ENCODE measurements at places on chromosomes 12 and 14.

GRCh38 chr14:97010491-97011160, 213.4 kb downstream of the VRK1 start:
- peak; percentile 24 for DNase-seq

DNA sequence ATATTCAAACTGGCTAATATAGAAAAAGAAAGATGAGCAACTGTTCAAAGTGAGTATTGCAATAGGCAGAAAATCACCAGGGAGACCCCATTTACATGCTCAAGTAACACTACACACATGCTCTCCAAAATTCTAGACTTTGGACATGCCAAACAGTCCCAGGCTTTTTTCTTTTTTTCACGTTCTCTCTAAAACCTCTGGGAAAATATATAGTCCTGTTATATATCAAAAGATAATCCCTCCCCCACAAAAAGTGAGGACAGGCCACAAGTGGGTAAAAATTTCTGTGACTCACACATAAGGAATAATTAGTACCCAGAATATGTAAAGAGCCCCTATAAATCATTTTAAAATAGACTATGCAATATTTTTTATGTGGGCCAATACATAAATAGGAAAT, 55.2 kb downstream of the EFCAB11 start:
- no peak for DNase-seq

- no peak for DNase-seq
These were observed 148.1 kb upstream of the CCDC198 start for GRCh38 chr14:57641776-57642175.

GRCh38 chr14:35147711-35148110, 25.4 kb downstream of the PRORP start:
- no peak for DNase-seq

DNA sequence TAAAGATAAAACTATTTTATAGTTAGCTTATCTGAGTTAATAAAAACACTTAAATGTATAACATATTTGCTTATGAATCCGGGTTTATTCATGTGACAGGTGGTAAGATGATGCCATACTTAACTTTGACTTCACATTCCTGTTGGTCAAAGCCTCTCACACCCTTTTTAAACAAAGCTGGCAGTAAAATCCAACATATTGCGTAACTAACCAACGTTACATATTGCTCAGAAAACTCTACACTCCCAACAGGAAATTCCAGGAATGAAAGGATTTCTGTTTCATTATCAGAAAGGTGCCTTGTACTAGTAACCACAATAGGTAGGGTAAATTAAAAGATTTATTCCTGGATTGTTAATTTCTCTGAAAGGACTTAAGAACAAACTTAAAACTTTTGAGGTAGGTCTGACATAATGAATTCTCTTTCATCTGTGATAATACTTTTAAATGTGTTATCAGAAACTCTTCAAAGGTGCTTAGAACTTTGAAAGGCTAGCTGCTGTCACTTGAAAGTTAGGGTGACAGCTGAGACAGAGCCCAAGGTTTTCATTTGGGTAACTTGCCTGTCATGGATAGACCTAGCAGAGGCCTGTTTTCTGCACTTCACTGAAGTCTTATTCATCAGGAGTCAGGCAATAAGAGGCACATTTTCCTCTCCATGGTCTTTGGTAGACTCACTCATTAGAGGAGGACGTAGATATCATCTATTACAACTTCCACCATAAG, 23.8 kb upstream of the CATSPERB start:
- no peak for DNase-seq

GRCh38 chr14:56798447-56799342, 11.6 kb downstream of the OTX2 start:
- no peak for DNase-seq

GRCh38 chr14:106681161-106681560, 1154.8 kb downstream of the TMEM121 start:
- DNase-seq, result no peak

DNA sequence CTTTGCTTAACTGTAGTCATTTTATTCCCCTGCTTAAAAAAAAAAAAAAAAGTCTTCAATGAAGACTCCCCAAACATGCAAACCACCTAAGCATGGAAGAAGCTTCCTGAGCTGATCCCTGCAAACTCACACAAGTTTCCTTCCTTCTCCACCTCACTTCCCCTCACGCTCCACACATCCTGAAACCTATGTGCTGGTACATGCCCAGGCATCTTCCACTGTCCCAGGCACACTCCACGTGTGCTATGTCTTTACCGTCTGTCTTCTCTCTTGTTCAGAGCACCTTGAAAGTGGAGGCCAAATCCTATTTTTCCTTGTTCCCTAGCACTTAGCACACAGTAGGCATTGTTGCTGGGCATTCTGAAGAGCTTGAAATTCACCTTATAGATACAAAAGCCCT, 13.4 kb downstream of the LRIG3 start:
- DNase-seq, result no peak

DNA sequence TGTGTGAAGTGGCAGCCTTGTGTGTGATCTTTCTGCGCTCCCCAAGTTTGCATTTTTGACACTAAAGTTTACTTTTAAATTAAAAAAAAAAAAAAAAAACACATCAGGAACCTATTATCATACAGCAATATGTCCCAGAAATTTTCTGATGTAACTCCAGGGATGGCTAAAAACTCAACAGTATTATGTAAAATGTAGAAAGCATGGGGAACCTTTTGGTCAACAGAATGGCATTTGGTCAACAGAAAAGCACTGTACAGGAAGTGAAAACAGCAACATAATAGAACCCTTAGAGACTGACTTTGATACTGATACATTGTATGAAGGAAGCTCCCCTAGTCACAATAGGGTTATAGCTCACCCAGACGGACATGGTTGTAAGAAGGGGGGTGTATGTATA, 224.3 kb downstream of the ITPR2 start:
- no peak for DNase-seq

- DNase-seq, result peak; percentile 66
These were observed 19.3 kb upstream of the MMP17 start for GRCh38 chr12:131808744-131809371.

- no peak for DNase-seq
These were observed 346.2 kb upstream of the PRICKLE1 start for GRCh38 chr12:42935756-42936155.

- DNase-seq, result no peak
These were observed 53.8 kb downstream of the TMCC3 start for GRCh38 chr12:94596596-94596995.

GRCh38 chr12:104638851-104639240, 182.1 kb downstream of the CHST11 start:
- no peak for DNase-seq

GRCh38 chr12:78933014-78933413, 68.4 kb downstream of the SYT1 start:
- no peak for DNase-seq

DNA sequence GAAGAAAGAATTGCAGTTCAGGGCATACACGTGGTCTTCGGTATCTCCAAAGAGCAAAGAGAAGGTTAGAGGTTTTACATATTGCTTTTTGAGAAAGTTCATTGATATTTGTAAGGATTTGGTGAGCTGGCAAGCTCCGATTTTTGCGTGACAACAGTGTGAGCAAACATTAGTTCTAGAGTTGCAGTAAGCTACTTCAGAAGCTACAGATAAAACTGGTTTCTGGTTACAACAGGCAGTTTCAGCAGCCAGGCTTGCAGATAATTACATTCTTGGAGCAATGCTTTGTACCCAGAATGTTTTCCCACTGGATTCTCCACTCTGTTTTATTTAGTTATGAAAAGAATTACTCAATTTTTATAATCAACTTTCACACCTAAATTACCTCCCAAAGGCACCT, 28.2 kb downstream of the KLRK1 start:
- DNase-seq, result no peak

DNA sequence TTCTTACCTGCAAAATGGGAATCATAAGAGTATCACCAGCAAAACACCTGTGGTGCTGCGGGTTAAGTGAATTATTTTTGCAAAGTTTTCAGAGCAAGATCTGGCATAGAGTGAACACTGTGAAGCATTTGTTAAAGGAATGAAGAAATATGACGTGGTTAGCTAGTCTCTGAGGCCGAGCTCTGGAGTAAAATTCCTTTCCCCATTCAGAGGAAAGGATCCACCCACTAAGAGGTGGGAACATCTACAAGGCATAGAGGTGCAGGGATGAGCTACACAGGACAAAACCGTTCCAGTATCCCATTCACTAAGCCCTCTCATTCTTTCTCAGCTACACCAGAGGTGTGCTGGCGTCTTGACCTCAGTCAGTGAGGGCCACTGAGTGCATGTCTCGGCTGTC, 48.5 kb downstream of the JAG2 start:
- DNase-seq, result no peak

GRCh38 chr12:79891506-79892162, 43.3 kb downstream of the PPP1R12A start:
- no peak for DNase-seq

- DNase-seq, result no peak
These were observed 27.5 kb downstream of the DHRS2 start for GRCh38 chr14:23663711-23664110.

DNA sequence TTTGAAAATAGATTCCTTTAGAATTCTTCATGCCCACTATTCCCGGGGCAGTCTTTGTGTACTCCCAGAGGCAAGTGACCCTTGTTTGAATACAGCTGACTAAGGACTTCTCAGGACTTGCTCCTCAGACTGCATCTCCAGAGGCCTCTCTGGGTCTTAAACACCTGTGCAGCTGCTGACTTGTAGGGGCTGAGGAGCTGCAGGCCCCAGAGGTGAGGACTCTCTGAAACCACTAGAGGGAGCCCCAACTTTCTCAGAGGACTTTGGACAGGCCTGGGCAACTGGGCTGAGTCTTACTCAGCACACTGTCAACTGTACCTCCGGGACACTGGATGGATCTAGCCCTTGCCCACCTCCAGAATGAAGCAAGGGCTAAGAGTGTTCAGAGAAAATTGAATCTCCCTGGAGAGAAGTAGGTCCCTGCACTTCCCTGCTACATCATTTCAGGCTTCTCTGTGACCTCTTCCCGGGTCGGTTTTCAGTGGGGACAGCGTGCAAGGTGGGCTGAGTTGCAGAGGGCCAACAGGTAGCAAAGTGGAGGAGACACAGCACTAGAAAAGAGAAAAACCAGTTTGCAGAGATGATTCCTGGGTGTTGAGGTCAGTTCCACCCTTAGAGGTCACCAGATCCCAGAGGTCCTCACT, 164.6 kb downstream of the TMEM117 start:
- DNase-seq, result peak; percentile 36

DNA sequence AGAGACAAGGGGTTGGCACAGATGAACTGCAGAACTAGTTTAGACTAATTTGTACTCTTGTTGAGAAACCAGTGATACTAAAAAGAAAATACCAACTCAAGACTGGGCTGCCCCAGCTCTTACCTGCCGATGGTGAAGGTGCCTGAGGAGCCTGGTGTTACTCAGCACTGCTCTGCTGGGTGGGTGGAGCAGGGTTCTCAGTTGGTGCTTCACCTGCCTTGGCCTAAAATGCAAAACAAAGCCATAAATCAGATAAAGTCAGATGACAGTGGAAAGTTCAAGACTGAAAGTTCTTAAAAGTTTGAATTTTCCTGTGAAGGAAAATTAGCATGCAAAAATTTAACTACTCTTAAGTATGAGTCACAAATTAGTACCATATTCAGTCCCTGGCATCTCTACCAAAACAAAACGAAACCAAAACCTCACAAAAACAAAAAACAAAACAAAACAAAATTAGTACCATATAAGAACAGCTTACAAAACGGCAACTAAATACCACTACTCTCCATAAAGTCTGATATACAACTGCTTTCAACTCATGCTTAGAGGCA, 21.9 kb downstream of the YBX3 start:
- peak; percentile 61 for DNase-seq

GRCh38 chr14:53391631-53392285, 238.6 kb upstream of the DDHD1 start:
- DNase-seq, result no peak

GRCh38 chr14:92654239-92654901, 94.1 kb downstream of the LGMN start:
- peak; percentile 25 for DNase-seq

- no peak for DNase-seq
These were observed 15.4 kb downstream of the BDKRB1 start for GRCh38 chr14:96271421-96271762.

DNA sequence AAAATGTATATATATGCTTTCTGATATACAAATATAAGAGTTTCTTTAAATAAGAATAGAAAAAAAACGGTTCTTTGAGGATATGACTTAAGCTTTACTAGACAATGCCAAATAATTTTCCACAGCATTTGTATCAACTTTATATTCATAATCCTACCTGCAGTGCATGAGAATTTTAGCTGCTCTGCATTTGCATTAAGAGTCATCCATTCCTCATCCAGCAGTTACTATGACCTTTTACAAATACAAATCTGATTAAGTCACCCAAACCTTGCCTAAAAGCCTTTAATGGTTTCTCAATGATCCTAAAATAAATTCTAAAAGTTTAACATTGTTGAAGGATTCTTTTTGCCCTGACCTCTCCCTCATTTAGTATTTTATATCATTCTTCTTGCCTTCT, 116.5 kb downstream of the MGAT4C start:
- no peak for DNase-seq

DNA sequence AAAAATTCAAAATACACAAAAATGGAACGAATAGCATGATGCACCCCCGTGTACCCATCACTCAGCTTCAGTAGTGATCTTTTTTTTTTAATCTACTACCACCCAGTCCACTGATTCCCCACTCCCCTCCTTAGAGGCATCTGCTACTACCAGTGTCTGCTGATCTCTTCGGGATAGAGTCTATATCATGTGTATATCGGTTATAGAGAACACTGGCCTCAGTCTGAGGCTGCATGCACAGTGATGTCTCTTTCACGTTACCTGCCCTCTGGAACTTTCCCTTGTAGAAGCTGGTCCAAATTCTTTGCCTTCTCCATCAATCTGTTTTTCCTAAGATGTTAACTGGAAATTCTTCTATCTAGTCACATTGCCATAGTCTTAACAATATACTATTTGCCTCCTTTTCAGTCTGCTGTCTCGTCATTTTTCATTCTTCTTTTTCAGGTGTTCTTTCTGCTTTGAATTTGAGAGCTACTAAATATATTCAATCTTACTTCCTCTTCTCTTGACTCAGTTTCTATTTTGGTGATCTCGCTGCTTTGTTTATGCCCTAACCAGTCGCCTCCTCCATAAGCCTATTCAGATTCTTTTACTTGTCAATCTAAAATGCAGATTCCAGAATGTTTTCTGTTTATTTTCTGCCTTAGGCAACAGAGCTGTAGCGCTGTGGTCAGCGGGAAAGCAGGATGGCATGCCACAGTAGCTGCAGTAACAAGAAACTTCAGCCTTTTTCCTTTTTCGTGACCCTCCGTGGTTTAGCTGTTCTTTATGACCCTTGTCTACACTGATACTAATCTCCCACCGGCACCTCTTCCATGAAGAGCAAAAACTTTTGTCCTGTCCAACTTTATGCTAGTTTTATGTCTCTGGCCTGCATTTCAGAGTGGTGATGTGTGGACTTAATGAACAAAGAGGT, 67.0 kb downstream of the FBXW8 start:
- DNase-seq, result no peak

DNA sequence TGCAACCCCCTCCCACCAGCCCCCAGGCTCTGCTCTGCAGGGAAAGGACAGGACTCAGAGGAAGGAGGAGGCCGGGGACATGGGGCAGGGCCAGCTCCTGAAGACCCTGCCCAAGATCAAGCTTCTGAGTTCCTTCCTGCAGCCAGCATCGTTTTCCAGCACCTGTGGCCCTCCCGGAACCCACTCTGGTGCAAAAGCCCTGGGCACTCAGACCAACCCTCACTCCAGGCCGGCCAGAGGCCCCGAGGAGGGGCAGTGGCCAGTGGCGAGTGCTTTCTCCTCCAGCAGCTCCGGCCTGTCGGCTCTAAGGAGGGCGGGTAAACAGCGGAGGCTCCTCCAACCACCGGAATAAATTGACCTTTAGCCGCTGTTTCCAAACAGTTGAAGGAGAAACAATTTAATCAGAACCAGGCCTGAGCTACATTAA, 10.8 kb downstream of the TMEM179 start:
- no peak for DNase-seq

Data from activated CD4-positive, alpha-beta T cell treated with anti-CD3 and anti-CD28 coated beads for 36 hours (primary cell).